ENCODE measurements at places on chromosomes 16 and 17.

DNA sequence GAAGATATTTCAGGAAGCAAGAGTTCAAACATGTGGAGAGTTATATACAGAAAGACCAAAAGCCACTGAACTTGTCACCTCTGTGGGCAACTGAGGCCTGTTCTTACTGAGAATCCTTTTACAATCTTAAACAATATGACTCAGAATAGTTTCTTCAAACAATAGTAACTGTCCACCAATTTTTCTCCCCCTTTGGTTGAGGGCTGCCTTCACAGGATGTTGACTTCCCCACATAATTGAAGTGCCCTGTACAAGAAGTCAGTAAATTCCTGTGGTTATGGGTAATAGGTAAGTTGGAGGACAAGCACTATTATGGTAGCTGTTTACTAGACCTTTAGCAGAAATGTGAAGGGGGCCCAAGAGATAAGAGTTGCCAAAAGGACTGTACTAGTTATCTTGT is 215.8 kb downstream of the CDH8 start:
- DNase-seq = peak; percentile 28

DNA sequence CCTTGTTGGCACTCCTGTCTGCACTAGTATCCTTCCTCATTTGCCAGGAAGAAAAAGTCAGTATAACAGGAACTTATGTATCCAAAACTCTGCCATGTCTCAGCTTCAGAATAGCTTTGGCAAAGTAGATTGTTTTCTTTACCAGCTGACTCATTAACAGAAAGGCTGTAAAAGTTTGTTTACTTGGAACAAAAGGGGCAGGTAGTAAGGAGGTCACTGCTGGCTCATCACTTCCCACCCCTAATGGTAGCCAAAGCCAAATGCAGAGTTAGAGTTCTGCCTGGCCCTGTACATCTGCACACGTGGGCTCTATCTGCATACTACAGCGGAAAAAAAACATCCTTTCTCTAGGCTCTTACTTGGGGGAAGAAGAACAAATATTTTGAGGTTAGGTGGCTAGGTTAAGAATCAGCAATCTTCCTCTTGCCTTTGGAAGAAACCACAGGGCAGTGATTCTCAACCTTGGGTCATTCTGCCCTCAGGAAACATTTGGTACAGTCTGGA is 90.9 kb upstream of the BCAR1 start:
- DNase-seq = peak; percentile 24

DNA sequence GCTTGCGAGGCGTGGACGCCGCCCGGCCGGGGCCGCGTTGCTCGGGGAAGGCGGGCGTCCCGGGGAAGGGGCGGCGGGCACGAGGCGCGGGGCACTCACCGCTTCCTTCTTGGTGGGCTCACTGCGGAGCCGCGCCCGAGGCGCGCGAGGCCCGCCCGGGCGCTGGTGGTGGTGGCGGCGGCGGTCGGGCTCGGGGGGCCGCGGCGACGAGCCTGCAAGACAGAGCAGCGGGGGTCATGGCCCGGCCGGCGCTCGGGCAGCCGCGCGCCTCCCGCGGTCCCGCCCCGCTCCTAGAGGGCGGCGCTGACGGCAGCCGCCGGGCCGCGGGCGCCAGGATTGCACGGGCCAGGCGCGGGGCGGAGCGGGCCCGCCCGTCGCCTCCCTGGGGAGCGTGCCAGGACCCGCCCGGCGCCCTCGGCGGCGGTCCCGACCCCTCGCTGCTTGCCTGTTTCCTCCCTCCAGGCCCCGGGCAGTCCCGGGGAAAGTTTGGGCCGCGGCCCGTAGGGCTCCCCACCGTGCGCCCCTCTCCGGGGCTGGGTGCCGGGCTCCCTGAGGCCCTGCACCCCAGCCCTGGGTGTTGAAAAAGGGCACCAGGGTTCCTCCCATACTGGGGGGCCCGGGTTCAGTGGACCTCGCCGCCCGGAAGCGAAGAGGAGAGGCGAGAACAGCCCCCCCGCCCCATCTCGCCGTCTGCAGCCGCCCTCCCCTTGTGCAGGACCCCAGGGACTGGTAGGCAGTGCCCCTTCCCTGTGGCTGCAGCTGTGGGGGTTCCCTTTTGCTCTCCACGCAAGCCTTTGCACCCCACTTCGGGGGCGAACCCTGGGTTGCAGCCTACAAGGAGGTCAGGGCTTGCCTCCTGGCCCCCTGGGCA is at the start of gene C16orf74:
C16orf74 (minus strand) TSS at position 270 of the 871 bp plus-strand sequence. CDS start 15,879 bp downstream, outside the sequence.
- DNase-seq = peak; percentile 45

- no peak for DNase-seq
Measured at GRCh38 chr16:11498683-11499082, 88.0 kb downstream of the LITAF start.

DNA sequence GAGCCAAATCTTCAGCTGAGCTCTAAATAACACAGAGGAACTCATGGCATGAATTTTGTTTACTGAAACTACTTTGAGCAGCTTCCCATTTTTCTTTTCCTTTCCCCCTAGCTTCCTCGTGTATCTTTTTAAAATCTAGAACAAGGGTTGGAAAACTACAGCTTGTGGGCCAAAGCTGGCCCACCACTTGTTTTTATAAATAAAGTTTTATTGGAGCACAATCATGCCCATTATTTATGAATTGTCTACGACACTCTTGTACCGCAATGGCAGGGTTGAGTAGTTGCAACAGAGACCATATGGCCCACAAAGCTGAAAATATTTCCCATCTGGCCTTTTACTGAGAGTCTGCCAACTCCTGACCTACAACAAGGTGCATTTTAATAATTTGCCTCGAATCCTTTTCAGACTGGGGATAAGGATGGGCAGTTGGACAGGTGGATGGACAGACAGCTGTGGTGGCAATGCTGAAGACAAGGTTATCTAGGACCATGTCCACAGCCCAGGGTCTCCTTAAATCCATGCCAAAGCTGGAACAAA is 87.7 kb downstream of the RMI2 start:
- no peak for DNase-seq

DNA sequence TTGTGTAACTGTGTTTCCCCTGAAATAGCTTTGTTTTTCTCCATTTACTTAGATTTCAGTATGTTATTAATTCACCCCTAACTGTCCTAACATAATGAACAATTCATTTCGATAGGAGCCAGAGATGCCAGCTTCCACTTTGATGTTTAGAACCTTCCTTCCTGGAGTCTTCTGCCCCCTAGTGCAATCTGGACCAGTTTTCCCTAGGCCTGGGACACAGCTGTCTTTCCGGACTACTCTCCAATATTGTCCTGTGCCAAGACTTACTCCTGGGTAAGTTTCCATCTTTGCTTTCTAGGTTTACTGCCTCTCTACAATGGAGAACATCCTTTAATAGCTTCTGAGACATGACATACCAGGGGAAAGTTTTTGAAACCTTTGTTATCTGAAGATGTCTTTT is 12.8 kb downstream of the RECQL5 start:
- DNase-seq = no peak

DNA sequence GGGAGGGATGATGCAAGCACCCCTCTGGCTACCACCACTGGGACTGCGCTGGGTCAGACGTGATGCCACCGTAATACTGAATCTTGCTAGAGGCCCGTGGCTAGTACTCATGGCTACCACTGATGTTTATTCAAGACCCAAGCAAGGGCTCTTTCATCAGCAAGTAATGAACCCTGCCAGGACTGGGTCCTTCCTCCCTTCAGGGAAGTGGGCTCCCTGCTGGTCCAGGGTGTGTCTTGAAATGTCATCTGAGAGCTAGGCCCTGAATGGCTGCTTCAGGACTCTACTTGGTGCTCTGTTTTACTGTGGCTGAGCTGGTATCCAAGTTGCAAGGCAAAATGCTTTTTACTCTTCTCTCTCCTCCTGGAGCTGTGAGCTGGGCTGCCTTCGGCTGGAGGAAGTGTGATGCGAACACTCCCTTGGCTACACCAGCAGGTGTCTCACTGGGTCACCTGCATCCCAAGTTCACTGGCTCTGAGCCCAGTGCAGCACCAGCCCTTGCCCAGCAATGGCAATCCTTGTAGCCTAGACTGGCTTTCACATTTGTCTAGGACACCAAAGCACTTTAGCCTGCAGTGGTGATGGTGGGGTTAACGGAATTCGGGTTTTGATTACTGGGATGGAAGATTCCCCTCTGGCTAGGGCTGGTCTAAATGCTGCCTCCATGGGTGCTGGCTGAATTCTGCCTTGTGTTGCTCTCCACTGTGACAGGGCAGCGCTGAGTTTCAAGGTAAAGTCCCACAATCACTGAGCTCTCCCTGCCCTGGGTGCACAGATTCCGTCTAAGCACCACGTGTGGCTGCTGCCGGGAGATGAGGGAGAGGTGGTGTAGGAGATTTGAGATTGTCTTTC is 98.6 kb downstream of the USP22 start:
- DNase-seq = no peak

GRCh38 chr17:32302037-32302436 is 36.4 kb downstream of the RHBDL3 start:
- no peak for DNase-seq

GRCh38 chr16:23119570-23119969 is 29.7 kb downstream of the USP31 start:
- DNase-seq = peak; percentile 58

DNA sequence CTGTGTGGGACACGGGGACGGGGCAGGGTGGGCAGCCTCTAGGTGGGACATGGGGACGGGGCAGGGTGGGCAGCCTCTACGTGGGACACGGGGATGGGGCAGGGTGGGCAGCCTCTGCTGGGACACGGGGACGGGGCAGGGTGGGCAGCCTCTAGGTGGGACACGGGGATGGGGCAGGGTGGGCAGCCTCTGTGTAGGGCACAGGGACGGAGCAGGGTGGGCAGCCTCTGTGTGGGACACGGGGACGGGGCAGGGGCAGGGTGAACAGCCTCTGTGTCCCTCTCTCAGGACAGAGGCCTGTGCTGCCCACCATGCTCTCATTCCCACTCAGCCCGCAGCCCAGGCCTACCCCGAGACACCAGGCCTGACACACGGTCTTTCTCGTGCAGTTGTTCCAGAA is 16.9 kb upstream of the MRPL38 start:
- DNase-seq = no peak

GRCh38 chr17:57422574-57423164 is 166.3 kb downstream of the MSI2 start:
- no peak for DNase-seq

DNA sequence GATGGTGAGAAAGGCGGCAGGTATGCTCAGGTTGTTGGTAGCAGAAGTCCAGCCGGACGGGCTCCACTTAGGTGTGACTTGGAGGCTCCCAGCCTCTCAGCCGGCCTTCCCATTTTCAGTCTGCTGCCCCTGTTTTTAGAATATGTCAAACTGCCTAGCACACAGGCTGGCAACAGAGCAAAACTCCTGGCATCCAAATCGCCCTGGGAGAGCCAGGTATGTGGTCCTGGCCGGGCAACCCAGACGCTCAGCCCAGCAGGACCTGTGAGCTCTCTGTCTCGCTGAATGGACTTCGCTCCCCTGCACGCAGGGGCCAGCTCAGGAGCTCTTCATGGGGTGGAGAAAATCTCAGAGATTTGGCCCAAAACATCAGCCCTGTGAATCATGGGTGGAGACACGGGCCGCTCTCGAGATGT is 147.9 kb upstream of the CHMP6 start:
- DNase-seq = no peak
